ENCODE measurements at places on chromosomes 5 and 9.

DNA sequence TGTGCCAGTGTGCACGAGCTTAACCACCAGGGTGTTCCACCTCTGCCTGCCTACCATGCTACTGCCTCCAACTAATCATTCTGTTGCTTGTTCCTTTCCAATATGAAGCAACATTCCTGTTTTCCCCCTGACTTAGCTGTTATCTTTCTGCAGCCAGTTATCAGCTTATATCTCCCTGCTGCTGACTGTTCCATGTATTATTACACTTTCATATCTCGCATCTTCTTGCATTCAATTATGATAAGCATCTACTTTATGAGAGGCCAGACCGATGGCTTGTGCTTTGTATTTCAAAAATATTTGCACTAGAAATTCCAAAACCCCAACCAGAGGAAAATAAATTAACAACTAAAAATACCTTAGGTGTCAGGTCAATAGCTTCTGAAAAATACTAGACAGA lies 394.0 kb upstream of the BRINP1 start:
- no peak for DNase-seq

DNA sequence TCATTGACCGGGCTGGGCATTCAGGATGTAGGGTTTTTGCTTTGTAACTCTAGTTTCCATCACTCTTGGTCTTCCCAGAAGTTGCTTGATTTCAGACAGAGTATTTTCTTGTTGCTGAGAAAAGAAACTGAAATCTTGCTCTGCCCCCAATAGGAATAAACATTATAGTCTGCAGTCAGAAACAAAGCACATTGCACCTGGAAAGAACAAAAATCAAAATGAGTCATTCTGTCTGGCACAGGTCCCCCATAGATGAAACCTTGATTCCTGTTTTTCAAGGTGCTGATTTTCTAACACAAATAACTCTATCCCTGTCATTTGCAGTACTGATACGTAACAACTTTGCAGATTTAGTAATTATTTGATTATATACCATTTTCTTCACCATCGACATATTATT lies 232.1 kb downstream of the FBXO4 start:
- no peak for DNase-seq

DNA sequence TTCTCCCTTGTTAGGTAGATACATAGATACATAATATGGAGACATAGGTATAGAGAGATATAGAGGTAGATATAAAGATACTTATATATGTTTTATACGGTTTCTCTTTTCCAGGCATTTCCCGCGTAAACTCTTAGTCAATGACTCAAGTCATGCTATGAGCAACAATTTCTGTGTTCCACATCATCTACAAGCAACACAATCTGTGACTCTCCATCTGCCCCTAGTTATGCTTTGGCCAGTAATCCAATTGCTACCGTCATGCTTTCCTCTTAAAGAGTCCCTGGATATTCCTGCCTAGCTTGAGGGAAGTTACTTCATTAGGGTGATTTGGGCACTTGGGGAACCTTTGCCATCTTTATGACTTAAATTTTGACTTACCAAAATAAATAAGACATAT lies 129.0 kb upstream of the ADAMTS16 start:
- no peak for DNase-seq

DNA sequence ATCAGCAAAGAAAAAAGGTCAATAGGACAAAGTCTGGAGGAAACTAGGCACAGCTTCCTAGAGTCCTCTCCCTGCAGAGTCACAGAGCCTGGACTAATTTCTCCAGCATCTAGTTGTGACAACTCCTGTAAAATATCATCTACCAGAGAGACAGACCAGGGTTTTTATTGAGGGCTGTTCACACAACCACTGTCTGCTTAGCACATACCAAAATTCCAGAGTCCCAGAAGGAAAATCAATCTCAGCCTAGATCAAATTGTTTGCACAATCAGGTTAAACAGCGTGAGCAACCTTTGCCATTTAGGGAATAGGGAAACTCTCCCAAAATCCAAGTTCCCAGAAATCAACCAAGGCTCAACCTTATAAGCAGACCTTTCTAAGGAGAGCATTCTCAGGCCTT lies 190.3 kb downstream of the SYK start:
- no peak for DNase-seq

GRCh38 chr5:181221792-181222629 lies 1.1 kb upstream of the TRIM41 start:
- no peak for DNase-seq

DNA sequence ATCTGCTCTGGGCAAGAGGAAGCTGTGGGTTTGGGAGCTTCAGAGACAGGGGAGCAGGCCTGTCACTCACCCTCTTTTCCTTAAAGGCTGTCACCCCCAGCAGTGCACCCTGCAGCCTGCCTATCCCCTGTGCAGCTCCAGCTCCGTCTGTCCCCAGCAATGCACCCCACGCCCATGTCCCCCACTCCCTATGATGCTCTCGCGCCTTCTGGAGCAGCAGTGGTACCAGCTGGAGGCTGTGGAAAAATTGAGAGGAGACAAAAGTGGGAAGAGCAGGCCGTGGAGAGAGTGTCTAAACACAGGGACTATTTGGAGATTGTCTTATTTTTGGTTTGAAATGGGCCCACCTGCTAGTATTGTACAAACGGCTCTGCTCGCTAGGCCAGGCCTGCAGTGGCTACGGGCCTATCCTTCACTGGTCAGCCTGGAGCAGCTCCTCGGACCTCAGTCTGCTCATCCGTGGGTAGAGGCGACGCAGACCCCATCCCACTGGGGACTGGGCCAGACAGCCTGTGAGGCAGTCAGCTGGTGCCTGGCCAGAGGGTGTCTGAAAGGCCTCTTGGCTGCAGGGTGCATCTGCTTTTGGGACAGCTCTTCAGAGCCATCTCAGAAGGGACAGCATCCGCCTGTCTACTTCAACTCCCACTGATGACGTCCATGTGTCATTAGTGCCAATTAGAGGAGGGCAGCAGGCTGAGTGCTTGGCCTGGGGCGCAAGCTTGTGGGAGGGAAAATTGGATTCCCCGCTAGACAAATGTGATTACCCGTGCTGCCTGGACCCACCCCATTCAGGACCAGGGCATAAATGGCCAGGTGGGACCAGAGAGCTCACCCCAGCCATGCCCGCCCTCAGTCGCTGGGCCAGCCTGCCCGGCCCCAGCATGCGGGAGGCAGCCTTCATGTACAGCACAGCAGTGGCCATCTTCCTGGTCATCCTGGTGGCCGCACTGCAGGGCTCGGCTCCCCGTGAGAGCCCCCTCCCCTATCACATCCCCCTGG lies at the start of gene DBH:
DBH (plus strand) TSS at position 831 of the 999 bp plus-strand sequence; CDS start at position 840, 9 bp downstream.
- DNase-seq, result no peak

DNA sequence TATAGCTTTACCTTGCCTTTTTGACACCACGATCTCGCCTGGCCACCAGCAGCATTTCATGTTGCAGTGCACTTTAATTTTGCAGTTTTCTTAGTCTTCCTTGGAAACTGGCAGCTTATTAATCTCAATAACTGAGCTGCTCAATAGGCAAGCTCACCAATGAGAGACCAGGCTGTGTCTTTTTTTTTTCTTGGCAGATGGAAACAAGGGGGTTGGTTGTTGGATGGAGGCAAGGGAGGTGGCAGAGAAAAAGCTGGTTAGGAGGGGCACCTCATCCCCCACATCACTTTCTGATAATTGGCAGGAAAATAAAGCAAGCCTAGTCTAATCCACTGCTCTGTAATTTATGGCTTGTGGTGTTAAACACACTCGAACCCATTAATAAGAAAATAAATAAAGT lies 324.5 kb upstream of the WWC1 start:
- DNase-seq, result no peak

DNA sequence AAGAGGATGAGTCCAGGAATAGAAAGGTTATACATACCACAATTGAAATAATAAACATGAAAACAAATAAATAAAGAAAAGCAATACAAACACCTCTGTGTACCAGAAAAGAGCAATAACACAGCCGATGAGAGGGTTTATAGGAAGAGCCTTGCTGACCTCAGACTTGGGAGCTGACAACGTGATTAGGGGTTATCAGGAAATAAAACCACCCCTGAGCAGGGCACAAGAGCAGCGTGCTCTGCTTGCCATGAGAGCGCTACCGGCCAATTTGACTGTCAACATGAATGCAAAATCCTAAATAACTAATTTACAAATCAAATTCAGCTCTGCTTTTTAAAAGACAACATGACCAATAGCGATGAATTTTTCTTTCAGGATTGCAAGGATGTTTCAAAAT lies 2.6 kb upstream of the FREM1 start:
- DNase-seq, result no peak

DNA sequence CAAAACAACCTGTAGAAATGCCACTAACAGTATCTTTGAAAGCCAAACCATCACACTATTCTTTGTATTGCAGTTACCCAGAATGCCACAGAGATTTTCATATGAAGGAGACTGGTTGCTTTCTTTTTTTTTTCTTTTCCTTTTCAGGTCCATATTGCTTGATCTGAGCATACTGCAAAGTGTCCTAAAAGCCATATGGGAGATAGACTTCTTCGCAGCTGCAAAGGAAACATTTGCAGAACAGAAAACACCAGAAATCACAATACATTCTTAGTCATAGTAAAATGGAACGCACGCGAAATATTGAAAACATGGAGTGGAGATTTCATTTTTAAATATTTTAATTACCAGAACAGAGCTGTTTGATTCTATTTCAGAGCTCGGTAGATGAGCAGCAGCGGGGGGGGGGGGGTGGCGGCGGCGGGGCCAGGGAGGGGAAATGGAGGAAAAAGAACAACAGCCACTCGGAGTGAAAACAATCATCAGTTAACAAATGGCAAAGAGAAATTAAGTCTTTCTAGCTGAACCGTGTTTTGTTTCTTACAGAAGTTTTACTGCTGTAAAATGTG lies 284.1 kb downstream of the NFIB start:
- DNase-seq, result no peak

DNA sequence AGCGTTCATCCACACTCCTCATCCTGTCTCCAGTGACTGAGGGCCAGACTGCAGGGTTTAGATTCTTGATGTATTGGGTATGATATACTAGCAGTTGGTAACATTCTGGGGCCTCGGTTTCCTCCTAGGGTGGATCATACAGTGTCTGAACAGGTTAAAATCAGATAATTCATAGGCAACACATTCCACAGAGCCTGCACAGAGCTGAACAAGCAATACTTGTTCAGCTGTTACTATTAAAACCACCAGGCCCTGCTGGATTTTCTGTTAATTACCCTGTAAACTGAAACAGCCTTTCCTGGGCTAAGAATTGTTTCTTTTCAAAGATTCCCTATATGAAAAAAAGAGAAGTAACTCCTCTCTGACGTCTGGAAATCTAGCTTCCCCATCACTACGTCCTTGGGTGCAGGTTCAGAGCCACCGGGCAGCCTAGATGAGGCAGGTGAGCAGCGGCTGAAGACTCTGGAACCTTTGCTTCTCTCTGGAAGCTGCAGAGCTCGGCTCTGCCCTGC lies 1313.5 kb upstream of the WWC1 start:
- DNase-seq, result no peak

DNA sequence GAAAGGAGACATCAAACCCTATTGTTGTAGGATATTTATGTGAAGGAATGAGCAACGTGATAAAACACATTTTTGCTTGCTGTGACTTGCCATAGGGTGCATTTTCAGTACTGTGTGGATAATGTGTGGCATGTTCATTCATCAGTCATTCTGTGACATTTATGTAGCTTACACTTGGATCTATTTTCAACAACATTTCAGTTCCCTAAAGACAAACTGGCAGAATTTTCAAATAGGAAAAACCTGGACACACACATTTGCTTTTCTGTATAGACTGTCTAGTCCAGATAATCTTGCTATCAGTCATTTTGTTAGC lies 127.7 kb downstream of the TMC1 start:
- DNase-seq, result no peak

GRCh38 chr5:82301190-82301589 lies 23.0 kb upstream of the RPS23 start:
- no peak for DNase-seq

- DNase-seq, result no peak
These were observed 96.3 kb downstream of the PTCH1 start for GRCh38 chr9:95420518-95420917.

GRCh38 chr9:31908891-31909480 lies 475.5 kb upstream of the ACO1 start:
- DNase-seq, result no peak

GRCh38 chr5:39946356-39947045 lies 521.7 kb upstream of the DAB2 start:
- DNase-seq, result no peak

DNA sequence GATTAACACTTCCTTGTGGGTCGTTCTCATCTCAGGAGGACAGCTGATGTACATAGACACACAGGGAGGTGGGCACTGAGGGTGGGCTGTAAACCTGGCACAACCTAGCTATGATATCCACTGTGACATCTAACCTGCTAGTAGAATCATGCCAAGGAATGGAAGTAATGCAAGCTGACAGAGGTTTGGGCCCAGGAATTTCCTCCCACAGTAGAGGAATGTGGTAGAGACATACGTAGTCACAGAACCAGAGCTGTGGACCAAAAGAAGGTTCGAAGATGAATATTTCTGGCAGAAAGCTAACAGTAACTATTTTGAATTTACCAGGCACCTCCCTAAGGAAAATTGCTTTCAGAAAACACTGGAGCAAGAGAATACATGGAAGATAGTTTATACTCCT lies 15.2 kb upstream of the DNAJC25 start:
- DNase-seq, result no peak

- DNase-seq, result no peak
These were observed 20.4 kb upstream of the ZNF354B start for GRCh38 chr5:178839319-178839704.

DNA sequence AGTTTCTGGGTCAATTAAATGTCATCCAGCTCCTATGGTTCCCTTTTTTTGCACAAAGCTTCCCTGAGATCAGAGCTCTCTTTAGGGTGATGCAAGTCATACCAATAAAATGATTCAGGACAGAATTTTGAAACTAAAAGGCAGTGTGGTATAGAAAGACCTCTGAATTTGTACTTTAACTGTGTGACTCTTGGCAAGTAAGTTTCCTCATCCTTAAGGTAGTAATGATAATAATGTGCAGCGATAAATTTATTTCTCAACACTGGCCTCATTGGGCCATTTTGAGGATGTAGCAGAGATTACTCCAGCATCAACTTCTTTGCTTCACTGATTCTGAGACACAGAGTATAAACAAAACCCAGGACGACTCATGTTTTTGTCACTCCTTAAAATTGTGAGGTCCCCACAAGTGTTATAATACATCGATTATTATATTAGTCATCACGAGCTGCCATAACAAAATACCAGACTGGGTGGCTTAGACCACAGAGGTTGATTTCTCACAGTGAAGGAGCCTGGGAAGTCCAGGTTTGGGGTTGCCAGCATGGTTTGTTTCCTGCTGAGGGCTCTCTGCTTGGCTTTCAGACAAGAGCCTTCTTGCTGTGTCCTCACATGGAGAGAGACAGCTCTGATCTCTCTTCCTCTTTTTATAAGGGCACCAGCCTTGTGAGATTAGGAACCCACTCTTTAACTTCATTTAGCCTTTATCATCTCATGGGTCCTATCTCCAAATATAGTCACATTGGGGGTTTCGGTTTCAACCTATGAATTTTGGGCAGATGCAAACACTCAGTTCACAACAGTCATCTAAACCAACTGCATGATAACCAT lies 293.0 kb downstream of the ZNF608 start:
- DNase-seq, result no peak
